ENCODE measurements at places on chromosomes 2 and 18.

GRCh38 chr2:4792126-4792525 is 900.1 kb upstream of the SOX11 start:
- no peak for DNase-seq

GRCh38 chr2:228548230-228548629 is 366.7 kb upstream of the SPHKAP start:
- DNase-seq: no peak

DNA sequence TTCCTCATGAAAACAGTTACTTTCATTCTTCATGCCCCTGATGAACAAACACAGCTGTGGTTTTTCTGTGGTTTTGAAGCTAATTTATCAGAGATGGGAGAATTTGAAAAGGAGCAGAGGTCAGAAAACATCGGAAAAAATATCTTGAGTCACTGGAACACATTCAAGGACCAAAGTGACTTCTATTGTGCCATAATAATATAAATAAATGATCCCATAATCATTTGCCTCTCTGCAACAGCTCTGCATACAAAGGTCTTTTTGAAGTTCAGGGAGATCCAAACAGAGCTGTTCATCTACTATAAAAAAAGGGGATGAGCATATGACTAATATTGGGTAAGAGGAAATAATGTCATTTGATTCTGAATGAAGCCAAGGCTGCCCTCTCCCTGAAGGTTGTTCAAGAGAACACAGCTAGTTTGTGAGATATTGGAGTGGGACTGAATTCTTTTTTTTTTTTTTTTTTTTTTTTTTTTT is 201.3 kb upstream of the GALNT5 start:
- DNase-seq: no peak

- no peak for DNase-seq
Observed at GRCh38 chr2:36536776-36537175, 61.2 kb downstream of the FEZ2 start.

GRCh38 chr2:193584522-193584938 is 1389.8 kb upstream of the TMEFF2 start:
- no peak for DNase-seq

GRCh38 chr18:35770376-35771014 is 189.0 kb downstream of the GALNT1 start:
- DNase-seq: no peak

DNA sequence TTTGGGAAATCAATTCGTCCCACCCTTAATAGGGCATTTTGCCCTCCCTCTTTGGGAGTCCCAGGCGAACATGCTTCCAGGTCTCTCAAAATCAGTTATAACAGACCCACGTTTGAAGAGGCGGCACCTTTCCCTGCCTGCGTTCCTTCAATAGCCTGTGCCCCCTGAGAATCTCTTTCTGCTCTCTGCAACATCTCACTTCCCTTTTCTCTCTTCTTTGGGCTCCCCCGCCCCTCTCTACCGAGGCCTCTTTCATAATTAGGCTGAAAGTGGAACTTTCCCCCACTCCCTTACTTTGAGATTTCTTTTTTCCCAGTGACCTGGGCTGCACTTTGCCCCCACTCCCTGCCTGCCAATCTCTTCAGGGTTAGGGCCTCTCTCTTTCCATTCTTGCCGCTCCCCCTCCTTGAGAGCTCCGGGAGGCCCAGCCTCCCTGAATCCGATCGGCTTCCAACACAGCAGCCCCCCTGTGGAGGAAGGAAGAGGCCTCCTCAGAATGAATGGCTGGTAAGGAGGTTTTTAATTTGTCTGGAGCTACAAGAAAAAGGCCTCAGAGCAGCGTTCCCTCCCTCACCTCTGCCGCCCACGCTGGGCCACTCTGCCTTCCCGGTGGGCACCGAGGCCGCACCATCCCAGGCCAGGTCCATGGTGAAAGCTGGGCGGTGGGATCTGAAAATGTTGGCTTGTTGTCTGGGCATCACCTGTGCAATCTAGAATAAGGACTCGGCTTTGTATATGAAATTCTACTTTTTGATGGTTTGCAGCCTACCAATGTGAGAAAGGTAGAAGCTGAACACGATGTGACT is 162.6 kb upstream of the SIX3 start:
- no peak for DNase-seq

DNA sequence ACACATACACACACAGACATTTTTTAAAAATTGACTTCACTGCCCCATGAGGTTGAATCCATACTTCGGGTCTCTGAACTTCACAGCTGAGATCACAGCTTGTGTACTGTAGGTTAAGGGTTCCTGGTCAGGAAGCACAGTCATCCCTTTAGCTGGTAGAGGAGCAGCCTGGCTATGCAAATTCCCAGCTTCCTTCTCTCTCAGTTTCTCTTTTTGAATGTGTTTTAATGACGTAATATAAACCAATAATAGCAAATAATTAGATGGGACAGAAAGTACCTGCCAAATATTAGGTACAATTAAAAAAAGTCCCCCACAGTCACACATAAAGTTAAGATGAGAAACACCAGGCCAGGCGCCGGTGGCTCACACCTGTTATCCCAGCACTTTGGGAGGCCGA is 178.7 kb downstream of the ZNF385B start:
- DNase-seq: no peak

DNA sequence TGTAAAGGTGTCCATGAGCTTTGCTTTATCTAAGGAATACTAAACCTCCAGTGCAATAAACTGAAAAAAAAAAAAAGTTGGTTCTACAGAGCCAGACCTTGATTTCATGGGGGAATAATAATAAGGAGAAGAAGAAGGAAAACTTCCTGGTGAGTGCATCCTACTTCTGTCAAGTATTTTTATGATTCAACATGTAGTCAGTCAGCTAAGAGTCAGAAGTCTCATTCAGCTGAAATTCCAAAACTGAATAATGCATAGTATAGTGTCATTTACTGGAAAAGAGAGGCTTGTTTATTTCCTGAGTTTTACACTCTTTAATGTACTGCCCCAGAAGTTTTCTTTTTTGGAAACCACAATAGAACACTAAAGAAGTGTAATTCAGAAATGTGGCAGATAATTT is 77.8 kb upstream of the TACR1 start:
- no peak for DNase-seq

DNA sequence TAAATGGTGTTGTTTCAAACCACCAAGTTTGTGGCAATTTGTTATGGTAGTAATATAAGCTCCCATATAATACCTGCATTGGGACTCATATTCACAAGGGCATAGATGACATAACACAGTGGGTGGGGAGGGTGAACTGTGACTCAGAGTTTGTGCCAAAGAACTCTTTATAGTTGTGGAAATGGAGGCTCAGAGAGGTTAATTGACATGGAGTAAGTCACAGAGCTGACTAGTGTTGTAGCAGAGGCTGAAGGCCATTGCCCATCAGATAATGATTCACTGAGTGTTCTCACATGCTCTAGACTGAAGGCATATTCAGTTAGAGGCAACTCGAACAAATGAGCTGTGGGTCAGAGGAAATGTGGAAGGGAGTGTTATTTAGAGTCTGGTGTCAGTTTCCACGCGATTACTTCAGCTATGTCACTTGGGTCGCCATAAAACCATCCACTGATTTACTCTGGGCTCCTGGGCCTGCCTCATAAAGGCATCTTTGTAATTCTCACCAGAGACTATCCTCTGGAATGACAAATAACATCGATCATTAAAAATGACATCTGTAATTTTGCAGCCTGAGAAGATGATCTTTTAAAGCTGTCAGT is 264.7 kb downstream of the CCDC85A start:
- no peak for DNase-seq

DNA sequence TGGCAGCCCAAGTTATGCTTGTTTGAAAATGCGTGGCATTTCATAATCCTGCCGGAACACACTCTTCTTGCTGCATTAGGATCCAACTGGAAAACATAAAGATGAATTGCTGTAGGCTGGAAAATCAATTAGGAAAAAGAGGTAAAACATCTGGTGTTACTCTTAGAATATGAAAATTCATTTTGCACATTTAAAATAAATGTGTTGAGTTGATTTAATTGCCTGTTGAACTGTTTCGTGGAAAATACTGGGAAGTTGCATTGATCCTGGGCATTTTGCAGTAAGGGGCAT is 4.1 kb downstream of the RHOB start:
- DNase-seq: no peak

- DNase-seq: no peak
Observed at GRCh38 chr2:234977228-234977679, 25.4 kb downstream of the SH3BP4 start.

- no peak for DNase-seq
Observed at GRCh38 chr18:62389761-62390481, 64.8 kb downstream of the TNFRSF11A start.

DNA sequence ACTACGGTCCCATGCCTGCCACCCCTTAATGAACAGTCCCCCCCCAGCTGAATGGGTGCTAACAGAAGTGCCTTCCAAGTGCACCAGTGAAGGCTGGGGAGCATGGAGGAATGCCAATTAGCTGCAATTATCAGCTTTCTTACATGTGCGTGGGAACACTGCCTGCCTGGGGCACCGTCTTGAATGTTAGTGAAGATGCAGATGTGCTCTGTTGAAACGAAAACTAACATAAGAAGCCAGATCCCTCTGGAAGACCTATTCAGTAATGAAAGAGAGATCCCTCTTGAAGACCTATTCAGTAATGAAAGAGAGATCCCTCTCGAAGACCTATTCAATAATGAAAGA is 154.5 kb downstream of the CLIP4 start:
- no peak for DNase-seq

- no peak for DNase-seq
Observed at GRCh38 chr2:219483451-219484342, 15.0 kb upstream of the GMPPA start.

- no peak for DNase-seq
Observed at GRCh38 chr2:187500585-187501359, 52.7 kb upstream of the CALCRL start.

GRCh38 chr2:209938906-209939305 is 63.5 kb upstream of the RPE start:
- DNase-seq: no peak

- no peak for DNase-seq
Observed at GRCh38 chr2:74922592-74923227, 35.7 kb upstream of the POLE4 start.

- DNase-seq: no peak
Observed at GRCh38 chr2:97726261-97727064, 13.1 kb downstream of the ZAP70 start.

- DNase-seq: no peak
Observed at GRCh38 chr2:46796843-46797625, 118.6 kb downstream of the MCFD2 start.

- DNase-seq: no peak
Observed at GRCh38 chr2:64975232-64975821, 13.9 kb upstream of the SLC1A4 start.

DNA sequence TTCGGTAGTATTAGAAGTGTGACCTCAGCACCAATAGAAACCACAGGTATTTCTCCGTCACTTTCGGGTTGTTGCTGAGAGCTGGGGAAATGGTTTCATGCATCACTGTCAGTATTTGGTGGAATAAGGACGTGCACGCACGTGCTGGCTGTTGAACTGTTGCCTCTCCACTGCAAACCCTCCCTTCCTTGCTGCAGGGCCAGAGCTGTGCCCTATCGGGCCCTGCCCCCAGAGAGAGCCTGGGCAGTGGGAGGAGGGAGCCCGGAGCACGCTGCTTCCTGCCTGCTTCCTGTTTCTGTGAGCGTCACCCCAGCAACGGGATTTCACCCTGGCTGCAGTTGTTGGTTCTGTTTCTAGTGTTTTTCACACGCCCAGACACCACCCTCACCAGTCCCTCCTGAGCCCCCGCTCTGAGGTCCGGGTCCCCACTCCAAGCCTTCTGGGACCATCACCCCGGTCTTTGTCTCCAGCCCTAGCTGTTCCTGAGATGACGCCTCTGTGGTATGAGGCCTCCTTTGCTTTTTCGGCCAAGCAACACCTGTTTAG is 47.4 kb downstream of the LRRFIP1 start:
- DNase-seq: peak; percentile 64

GRCh38 chr2:177445200-177445599 is 52.6 kb downstream of the AGPS start:
- no peak for DNase-seq

GRCh38 chr2:239750929-239751678 is 274.0 kb downstream of the NDUFA10 start:
- DNase-seq: no peak

- peak; percentile 53 for DNase-seq
Observed at GRCh38 chr2:218733171-218734021, 22.8 kb downstream of the TTLL4 start.

- no peak for DNase-seq
Observed at GRCh38 chr2:68519236-68519635, 51.9 kb downstream of the APLF start.

DNA sequence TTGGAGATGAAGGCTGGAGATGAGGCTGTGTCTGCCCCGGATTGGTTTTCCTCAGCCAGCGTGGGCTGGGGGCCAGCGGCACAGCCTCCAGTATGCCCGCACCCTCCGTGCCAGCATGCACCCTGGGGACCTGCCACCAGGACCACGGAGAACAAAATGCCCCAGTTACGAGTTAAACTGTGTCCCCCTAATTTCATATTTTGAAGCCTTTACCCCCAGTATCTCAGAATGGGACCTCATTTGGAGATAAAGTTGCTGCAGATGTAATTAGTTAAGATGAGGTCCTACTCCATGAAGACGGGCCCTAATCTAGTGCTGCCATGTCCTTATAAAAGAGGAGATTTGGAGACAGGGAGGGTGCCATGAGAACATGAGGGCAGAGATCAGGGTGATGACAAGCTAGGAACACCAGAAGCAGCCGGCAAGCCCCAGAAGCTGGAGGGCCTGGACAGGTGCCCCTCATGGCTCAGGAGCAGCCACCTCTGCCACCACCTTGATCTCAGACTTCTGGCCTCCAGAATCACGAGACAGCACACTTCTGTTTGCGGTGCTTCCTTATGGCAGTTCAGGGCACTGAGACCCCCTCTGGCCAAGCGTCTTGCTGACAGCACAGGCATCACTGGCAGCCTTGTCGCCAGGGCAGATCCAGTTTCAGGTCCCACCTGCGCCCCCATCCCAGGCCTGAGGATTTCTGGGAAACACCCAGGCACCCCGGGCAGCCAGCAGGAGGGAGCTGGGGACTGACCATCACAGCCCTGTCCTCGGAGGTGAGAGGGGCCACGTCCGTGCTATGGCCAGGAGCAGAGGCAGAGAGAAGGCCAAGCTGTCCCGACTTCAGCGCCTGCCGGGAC is 29.4 kb downstream of the KIF1A start:
- DNase-seq: no peak

- no peak for DNase-seq
Observed at GRCh38 chr2:132837769-132838168, 167.8 kb upstream of the LYPD1 start.

DNA sequence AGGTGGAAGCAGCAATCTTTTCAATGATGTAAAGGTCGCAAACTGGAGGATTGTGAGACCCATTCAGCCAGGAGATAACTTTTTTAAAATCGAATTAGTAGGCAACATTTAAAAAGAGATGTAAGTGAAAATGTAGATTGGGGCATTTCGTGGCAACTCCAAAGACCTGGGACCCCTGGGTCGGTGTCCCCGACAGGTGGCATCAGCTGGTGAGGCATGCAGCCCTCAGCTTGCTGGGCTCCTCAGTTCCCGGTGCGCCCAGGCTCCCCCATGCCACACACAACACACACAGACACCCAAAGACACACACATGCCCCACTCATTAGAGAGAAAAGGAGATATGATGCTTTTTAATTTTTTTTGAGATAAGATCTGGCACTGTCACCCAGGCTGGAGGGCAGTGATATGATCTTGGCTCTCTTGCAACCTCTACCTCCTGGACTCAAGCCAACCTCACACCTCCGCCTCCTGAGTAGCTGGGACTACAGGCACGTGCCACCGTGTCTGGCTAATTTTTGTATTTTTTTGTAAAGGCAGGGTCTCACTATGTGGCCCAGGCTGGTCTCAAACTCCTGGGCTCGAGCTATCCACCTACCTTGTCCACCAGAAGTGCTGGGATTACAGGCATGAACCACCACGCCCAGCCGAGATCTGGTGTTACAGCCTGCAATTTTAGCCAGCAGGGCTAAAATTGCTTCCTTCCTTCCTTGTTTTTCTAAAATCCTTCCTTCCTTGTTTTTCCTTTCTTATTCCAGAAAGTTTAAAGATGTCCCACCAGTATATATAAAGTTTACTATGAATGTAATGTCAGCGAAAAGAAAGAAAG is 122.6 kb upstream of the EPAS1 start:
- DNase-seq: no peak

All from midbrain (tissue), 1 donor.